GM12891 (cell line): ENCODE measurements at places on chromosomes 11 and 22.
A peak's percentile ranks its signal among the peaks of the same experiment; 100 is the strongest.

GRCh38 chr11:94897330-94897768 lies 76.0 kb downstream of the CWC15 start:
- no peak for DNase-seq

DNA sequence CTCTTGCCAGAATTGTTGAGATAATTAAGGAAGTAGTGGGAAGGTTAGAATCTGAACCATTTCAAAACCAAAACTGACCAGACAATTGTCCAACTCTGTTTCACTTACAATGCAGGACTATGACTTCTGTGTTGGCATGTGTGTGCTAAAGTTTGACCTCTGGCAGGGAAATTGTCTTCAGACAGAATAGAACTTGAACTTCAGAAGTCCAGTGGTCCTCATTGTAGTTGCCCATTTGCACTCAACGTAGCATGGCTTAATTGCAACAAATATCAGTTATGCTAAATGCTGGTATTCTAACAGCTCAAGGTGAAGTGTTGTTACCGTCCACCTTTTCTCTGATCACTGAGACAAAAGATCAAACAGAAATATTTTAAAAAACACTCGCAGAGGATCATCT lies 47.2 kb downstream of the BLID start:
- DNase-seq, result no peak

GRCh38 chr11:134254433-134255183 lies 1.2 kb downstream of the ACAD8 start:
- DNase-seq, result no peak

- DNase-seq, result no peak
Measured at GRCh38 chr11:114562166-114562916, 2.7 kb upstream of the NXPE1 start.

DNA sequence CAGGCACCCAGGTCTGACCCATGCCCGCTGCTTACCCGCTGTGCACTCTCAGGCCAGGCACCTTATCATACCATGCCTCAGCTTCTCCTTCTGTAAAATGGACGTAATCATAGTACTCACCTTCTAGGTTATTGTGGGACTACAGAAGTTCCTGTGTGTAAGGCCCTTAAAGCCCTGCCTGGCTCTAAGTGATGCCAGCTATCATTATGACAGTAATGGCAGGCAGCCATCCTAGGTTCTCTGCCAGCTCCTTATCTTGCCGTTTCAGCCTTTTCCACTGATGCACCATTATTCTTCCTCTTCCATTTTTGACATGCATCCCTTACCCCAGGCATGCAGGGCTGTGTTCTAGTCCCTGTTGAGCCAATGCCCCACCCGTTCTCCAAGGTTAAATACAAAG lies 57.9 kb downstream of the DBX1 start:
- DNase-seq, result no peak

GRCh38 chr11:95486979-95487378 lies 256.0 kb upstream of the SESN3 start:
- DNase-seq, result peak; percentile 2

- DNase-seq, result no peak
Measured at GRCh38 chr11:128246364-128246801, 341.0 kb downstream of the ETS1 start.

DNA sequence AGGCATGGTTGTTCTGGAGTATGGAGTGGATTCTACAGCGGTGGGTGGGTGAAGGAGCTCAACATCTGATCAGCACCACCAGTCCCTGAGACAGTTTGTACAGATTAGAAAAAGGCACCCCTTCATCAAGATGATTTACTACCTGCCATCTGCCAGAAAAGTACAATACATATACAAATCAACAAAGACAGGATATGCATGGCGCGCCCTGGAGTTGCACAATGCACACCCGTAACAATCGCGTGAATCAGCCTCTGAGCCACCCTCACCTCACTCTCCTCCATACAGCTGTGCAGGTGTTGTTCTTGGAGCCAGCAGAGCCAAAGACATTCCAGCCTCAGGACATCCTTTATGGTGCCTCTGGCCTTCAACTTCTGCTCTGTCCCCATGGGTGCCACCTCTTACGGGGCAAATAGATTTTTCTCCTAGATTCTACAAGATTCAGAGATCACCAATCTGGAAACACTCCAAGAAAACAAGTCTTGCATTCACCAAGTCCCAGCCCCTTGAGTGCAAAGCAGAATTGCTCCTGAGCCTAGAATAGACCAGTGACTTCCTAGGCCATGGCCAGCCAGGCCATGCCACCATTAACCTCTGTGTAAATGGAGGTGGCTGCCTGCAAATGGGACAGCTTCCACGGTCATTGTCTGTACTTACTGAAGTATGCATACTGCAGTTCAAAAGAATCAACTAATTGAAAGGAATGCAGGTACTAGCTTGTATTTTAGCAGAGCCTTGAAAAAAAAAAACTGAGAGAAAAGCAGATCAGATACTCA lies 490.9 kb downstream of the SOX6 start:
- DNase-seq, result no peak

GRCh38 chr11:78809931-78810541 lies 235.4 kb upstream of the NARS2 start:
- no peak for DNase-seq

DNA sequence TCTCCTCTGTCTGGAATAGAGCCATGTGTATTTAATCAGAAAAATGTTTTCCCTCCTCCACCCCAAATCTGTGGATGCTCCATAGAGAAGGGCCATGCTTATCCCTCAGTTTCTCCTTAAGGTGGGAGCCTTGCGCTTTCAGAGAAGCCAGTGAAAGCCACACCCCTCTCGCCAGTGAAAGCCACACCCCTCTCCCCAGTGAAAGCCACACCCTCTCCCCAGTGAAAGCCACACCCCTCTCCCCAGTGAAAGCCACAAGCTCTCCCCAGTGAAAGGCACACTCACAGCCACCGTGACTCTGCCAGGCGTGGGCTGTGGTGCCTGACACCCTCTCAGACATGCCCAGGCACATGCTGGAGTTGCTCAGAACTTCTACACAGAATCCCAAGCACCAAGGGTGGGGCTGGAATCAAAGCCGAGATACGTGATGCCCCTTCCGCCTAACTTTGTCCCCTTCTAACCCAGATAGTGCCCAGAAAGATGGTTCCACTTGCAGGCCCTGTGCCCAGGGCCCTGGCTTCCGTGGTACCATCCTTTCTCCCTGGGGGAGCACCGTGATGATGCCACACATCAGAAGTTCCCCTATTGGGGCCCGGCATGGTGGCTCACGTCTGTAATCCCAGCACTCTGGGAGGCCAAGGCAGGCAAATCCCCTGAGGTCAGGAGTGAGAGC lies 16.5 kb upstream of the PRR5 start:
- DNase-seq, result no peak

GRCh38 chr22:45534339-45535192 lies 31.9 kb downstream of the FBLN1 start:
- no peak for DNase-seq

GRCh38 chr11:103035791-103036434 lies 56.0 kb downstream of the DCUN1D5 start:
- no peak for DNase-seq

DNA sequence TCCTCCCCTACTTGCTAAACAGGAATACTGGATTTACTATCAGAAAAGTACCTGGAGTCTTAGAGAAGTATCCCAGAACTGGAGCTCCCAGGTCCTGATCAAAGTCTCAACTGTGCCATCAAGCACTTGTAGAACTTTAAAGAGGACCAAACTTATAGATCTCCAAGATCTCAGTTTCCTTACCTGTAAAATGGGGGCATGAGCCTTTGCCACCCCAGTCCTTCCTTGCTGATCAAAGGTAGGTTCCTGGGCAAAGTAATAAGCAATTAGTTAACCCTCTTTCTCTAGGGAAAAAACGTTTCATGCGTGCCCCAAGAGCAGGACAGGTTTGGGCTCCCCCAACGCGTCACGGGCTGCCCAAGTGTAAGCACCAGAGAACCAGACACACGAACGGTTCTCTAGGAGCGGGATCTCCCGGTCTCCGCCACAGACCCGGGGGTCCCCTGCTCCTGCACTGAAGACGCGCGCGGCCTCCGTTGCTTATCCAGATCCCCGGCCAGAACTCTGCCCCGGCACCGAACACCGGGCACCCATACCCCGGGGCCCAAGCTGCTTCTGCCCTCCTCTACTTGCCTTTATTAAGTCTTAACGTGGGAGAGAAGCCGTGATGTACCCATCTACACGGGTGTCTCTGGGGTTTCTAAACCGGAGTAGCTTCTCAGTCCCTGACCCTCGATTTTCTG lies 505 bp downstream of the ZNF214 start:
- DNase-seq, result no peak

DNA sequence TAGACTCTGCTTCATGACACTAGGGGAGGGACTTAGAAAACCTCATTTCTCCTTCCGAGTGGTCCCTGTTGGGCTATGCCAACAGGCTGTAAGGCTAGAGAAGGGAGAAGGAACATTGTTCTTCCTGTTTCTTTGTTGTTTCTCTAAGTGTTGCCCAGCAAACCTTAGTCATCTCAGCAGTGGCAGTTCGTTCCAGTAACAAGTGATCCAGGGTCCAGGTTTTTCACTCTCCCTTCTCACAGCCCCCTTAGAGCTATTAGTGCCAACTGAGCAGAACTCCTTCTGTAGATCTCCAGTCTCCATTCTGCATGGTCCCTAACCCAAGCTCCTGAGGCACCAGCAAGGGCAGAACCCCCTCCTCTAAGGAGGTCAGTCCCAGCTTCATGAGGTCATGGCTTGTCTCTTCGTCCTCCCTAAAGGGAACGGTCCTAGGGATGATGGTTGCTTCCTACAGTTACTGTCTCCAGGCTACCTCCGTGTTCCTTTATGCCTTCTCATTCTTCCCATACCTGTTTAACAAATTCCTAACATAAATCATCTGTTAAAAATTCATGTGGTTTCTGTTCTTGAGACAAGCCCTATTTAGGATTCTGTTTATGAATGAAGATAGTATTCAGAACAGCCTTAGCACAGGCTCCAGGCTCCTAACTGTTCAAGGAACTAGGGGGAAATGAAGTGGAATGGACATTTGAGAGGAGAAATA lies 168.6 kb upstream of the UBASH3B start:
- DNase-seq, result no peak

DNA sequence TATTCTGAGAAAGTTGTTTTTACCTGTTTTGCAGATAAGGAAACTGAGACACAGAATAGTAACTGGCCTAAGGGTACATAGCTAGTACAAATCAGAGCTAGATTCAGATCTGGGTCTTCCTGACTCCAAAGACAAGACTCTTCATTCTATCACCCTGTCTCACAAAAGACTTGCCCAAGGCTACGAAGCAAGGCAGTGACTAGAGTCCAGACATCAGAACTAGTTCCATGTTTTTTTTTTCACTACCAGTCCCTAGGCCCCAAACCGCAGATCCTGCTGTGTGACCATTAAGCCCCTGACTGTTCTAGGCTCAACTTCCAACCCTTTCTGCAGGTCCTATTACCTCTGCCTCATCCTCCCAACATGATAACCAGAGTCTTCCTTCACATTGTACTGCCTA lies 1.5 kb downstream of the BACE1-AS start:
- DNase-seq, result no peak

DNA sequence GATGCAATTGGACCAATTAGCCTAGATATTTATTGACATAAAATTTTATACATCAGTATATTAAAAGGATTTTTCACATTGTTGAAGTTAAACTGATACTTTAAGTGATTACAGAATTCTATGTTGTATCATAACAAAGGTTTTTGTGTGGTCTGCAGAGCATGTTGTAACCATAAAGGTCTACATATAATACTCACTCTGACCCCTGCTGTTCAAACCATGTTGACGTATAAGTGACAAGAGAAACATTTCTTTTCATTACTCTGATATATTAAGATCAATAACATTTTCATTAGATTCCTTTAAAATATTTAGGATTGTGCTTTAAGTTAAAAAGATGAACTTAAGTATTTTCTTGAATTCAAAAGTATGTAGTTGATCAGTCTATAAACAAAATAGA lies 63.9 kb downstream of the GAS2 start:
- no peak for DNase-seq

- DNase-seq, result no peak
Measured at GRCh38 chr22:16936625-16937024, 71.4 kb downstream of the GAB4 start.

GRCh38 chr11:78577495-78577894 lies 2.8 kb upstream of the NARS2 start:
- no peak for DNase-seq

- no peak for DNase-seq
Measured at GRCh38 chr22:20766530-20766929, 7.4 kb upstream of the SERPIND1 start.

DNA sequence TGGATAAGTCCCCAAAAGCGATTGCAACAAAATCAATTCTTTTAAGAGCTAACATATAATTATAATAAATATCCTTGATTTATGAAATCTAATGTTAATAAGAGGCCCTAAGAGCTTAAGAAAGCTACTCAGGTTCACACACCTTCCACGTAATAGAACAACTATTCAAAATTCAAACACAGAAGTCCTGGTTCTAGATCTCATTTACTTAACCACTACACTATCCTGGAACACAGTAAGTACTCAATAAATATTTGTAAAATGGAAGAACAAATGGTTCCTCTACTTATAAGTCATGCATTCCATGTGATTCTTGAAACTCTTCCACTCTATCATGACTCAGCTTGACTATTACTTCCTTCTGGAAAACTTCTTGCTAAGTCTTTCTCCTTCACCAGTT lies 268.2 kb downstream of the FAM181B start:
- no peak for DNase-seq

- DNase-seq, result peak; percentile 15
Measured at GRCh38 chr22:19874307-19875060, 19.8 kb upstream of the GNB1L start.

DNA sequence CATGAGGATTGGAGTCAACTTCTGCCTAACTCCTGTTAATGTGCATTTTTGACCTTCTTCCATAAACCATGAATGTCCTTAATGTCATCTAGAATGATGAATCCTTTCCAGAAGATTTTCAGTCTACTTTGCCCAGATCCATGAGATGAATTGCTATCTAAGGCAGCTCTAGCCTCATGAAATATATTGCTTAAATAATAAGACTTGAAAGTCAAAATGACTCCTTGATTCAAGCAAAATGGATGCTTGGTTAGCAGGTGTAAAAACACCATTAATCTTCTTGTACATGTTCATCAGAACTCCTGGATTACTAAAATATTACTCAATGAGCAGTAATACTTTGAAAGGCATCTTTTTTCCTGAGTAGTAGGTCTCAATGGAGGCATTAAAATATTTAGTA lies 238.5 kb upstream of the ZC3H12C start:
- no peak for DNase-seq

DNA sequence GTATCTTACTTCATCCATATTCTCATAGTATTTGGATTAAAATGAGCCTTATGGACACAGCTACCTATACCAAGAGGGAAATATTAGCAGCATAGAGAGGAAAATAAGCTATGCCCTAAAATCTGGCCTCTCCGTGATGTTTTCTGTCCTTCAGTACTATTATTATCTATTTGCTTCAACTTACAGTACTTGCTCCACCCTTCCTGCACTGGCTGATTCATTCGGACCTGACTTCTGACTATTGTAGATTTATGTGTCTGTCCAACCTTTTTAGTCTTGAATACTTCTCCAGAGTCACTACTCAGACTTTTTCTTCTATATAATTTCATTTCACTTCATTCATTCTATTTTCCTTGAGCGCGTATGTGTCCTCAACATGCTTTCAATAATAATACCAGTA lies 45.1 kb upstream of the SESN3 start:
- no peak for DNase-seq
